Stimulated activated CD4-positive, alpha-beta T cell treated with anti-CD3 and anti-CD28 coated beads, Interleukin-1b, Interleukin-23, amount 100 ng/mL, for 48 hours (primary cell): ENCODE measurements at places on chromosomes 2 and 18.

- no peak for DNase-seq
Measured at GRCh38 chr2:240443891-240444301, 8.4 kb downstream of the GPC1 start.

GRCh38 chr2:212249451-212249850 is 289.2 kb downstream of the ERBB4 start:
- no peak for DNase-seq

DNA sequence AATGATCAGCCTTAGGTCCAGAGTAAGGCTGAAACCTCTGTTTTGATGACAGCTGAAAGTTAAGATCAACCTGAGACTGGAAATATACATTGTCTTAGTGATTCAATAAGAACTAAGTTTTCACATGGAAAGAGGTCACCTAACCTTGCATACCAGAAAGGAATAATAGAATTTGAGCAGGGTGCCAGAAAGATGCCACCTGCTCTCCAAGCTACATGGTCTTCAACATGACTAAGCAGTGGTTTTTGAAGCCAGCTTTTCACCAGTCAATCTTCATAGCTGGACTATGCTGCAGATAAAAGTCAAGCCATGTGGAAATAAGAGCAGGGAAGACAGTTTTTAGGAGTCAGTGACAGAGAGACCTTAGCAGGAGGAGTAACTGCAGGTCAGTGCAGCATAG is 589.4 kb upstream of the SYT4 start:
- no peak for DNase-seq

DNA sequence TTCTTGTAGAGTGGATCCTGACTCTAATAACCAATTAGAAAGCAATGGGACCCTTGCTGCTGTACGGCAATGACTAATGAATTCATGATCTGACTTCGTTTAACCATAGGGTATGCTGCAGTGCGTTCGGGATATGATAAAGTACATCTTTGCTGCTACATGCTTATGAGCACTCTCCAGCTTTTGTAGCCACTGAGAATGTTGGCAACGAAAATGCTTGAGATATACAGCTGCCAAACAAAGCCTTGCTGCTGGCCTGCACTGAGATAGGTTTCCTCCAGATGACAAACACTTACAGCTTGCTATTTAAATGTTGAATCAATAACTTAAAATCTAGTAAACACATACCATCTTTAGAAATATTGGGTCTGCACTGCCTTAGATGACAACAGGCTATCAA is 372.4 kb upstream of the SLC8A1 start:
- DNase-seq, result no peak

- no peak for DNase-seq
Measured at GRCh38 chr18:46252759-46253158, 148.6 kb downstream of the HAUS1 start.

- DNase-seq, result no peak
Measured at GRCh38 chr2:206154197-206154596, 5.0 kb downstream of the NDUFS1 start.

GRCh38 chr2:219207134-219207883 is 727 bp downstream of the ZFAND2B start:
- no peak for DNase-seq

GRCh38 chr2:73946215-73946614 is 19.5 kb downstream of the DGUOK start:
- DNase-seq, result no peak

GRCh38 chr2:130819608-130820278 is 17.0 kb upstream of the ARHGEF4 start:
- no peak for DNase-seq

DNA sequence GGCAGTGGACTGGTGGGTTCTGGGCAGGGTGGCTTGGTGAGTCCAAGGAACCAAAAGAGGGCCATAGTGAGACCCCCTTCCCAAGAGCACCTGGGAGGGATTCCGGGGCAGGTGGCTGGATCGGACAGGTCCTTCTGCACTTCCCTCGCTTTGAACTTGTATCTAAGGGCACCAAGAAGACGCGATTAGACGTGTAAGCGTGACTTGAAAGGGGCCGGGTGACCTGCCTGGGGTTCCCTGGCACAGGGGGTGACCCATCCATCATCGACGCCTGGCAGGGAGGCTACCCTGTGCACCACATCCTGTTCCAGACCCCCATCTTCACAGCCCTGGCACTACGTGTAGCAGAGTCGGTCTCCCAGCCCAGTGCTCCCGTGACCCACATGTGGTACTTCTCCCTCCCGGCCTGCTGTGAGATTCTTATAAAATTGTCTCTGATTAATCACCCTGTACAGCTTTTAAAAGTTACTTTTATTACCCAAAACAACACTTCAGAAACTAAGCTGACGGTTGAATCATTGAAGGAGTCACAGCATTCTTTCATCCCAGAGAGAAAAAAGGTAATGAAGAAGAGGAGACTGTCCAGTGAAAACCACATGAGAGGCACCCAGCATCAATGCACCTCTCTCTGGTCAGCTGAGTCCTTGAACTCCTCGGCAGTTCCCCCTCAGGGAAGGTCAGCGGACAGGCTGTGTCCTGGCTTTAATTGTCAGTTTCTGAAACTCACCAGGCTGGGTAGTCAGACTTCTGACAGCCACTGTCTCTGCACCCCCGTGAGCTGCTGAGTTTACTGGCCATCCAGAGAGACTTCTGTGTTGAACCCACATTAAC is 13.0 kb downstream of the SH3BP4 start:
- no peak for DNase-seq

GRCh38 chr2:49807689-49808088 is 653.4 kb upstream of the FSHR start:
- no peak for DNase-seq

DNA sequence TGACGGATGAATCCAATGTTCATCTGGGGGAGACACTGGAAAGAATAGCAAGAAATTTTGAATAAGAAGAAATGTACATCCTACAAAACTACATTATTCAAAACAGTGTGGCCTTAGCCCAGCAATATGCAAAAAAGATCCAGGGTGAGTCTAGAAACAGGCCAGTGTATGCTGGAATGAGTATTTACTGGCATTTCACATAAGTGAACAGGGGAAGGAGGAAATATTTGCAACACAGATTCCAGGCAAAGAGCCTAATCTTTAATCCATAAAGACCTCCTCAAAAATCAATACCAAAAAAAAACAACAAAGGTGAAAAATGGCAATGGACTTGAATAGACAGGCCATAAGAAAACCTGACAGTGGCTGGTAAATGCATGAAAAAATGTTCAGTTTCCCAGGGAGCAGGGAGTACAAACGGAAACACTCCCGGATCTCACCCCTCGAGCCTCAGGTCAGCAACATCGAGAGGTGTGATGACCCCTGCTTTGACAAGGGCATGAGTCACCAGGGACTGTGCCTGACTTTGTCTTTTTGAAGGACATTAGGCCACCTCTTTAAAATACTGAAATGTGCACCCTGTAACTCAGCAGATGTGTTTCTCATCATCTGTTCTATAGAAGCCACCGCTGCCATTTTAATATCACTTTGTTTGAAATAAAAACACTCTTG is 12.7 kb upstream of the GPC1 start:
- DNase-seq, result no peak

DNA sequence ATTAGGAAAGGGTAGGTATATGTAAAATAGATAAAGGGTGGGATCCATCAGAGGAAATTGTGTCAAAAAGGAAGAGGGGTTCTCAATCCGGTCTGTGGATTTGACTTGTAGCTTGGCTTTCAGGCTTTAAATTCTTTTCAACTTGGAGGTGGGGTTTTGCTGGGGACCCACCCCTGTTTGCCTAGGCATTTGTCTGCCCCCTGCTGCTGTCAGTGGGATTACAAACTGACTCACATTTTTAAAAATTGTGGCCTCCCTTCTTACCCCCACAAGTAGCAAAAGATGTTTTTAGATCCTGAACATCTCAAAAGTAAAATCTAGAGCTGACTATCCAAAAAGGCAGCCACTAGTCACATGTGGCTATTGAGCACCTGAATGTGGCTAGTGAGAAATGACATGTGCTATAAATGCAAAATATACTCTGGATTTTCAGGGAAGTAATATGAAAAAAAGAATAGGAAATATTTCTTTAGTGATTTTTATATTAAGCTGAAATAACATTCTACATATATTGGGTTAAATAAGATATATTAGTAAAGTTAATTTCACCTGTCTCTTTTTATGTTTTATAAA is 178.9 kb downstream of the GFPT1 start:
- no peak for DNase-seq

GRCh38 chr2:96737831-96738230 is 2.0 kb downstream of the LMAN2L start:
- no peak for DNase-seq
